DMS79 (cell line): ENCODE measurements at places on chromosomes 12 and 14.
A peak's percentile ranks its signal among the peaks of the same experiment; 100 is the strongest.

GRCh38 chr14:74038020-74038859 lies 19.1 kb downstream of the BBOF1 start:
- DNase-seq, result peak; percentile 43

DNA sequence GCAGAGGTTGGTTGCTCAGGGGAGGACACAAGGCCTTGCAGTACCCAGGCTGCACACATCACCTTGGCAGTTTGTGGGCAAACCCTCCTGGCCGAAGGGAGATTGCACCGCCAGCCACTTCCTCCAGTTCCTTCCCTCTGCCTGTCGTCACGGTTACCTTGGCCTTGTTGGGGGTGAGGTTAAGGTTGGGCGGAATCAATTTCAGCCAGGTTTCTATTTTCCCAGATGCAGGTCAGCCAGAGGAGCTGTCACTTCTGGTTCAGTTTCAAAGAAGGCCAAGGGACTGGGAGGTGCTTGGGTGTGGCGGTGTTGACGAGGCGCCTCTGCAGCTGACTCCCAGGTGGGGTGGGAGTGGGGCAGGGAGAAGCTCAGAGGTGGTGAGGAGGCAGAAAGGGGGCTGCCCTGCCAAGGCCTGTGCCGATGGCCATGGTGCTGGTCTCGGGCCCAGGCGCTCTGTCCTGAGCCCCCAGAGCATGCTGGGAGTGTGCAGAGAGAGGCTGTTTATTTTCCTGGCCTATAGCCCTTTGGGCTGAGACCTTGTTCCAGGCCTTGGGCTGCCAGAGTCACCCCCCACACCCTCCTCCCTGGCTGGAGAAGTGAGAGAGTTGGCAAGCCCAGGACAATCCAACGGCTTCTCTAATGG lies 31.4 kb downstream of the JDP2 start:
- no peak for DNase-seq

DNA sequence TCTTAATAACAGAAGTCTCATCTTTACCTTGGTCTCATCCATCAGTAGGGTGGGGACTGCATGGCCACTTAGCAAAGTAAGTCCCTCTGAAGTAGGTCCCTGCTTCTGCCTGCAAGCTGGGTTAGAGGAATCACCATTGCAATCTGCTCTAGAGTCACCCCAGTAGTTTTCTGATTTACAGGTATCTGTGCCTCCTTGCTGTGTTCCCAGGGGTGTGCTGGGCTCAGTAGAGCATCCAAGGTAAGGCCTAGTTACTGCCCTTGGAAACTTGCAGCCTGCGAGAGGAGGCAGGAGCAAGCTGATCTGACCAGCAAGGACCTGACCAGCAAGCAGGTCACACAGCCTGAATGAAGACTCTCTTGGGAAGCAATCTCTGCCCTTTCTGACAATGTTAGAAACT lies 160.8 kb upstream of the GSC start:
- DNase-seq, result no peak

- DNase-seq, result no peak
Measured at GRCh38 chr12:1946296-1946695, 27.8 kb upstream of the CACNA2D4 start.

DNA sequence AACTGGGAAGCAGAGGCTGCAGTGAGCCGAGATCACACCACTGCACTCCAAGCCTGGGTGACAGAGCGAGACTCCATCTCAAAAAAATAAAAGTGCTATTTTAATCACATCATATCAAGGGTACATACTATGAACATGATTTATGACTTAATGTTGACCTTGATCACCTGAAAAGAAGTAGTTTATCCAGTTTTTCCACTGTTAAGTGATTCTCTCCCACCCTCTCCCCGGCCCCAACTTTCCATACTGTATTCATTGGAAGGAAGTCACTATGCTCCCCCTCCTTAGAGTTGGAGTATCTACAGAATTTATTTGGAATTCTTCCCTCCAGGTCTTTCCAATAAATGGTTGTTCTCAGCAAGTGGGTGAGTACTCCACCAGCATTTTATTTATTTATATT lies 3.0 kb upstream of the PRMT5 start:
- no peak for DNase-seq

GRCh38 chr12:11687528-11687927 lies 38.1 kb downstream of the ETV6 start:
- no peak for DNase-seq

DNA sequence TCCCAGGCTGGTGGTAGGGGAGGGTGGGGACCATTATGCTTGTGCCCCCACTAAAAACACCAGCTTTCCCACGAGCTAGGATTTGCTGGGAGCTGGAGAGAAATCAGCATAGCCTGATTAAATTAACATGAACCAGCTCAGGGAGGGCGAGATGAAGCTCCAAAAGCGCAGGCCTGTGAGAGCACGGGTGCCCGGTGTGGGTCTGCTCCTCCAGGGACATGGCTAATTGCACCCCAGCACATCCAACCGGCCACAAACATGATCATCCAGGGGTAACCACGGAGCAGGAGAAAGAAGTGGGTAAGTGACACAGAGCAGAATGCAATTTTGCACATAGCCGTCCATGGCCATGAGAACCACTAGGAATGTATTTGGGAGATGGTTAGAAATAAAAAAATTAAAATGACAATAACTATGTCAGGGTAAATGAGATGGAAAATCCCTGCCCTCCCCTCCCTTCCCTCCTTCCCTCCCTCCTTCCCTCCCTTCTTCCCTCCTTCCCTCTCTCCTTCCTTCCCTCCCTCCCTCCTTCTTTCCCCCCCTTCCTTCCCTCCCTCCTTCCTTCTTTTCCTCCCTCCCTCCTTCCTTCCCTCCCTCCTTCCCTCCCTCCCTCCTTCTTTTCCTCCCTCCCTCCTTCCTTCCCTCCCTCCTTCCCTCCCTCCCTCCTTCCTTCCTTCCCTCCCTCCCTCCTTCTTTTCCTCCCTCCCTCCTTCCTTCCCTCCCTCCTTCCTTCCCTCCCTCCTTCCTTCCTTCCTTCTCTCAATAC lies 26.9 kb downstream of the CLMN start:
- no peak for DNase-seq

DNA sequence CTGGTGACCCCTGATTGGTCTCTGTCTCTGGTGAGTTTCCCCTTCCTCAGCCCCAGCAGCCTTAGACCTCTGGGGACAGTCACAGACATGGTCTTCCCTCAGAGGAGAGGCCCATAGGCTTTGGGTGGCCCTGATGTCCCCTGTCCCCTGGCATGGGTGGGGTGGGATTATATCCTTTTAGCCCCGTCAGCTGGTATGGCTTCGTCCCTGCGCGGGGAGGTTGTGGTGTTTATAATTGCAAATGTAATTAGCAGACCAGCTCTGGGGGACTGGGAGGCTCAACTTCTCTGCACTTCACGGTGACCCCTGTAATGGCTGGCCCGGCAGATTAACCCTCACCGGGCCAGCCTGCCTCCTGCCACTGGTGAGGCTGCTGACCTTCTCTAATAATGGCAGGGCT lies 5.1 kb downstream of the ESRRB start:
- DNase-seq, result no peak

- no peak for DNase-seq
Measured at GRCh38 chr12:70759161-70759918, 122.1 kb upstream of the PTPRB start.

- no peak for DNase-seq
Measured at GRCh38 chr14:64825509-64825908, 54.2 kb downstream of the SPTB start.

- no peak for DNase-seq
Measured at GRCh38 chr12:52924764-52925716, 20.2 kb upstream of the KRT8 start.

- no peak for DNase-seq
Measured at GRCh38 chr12:75455839-75456238, 24.7 kb upstream of the GLIPR1 start.

GRCh38 chr14:64974563-64974962 lies 2.4 kb upstream of the RAB15 start:
- DNase-seq, result no peak

- no peak for DNase-seq
Measured at GRCh38 chr14:93525696-93526451, 95.1 kb downstream of the UNC79 start.

DNA sequence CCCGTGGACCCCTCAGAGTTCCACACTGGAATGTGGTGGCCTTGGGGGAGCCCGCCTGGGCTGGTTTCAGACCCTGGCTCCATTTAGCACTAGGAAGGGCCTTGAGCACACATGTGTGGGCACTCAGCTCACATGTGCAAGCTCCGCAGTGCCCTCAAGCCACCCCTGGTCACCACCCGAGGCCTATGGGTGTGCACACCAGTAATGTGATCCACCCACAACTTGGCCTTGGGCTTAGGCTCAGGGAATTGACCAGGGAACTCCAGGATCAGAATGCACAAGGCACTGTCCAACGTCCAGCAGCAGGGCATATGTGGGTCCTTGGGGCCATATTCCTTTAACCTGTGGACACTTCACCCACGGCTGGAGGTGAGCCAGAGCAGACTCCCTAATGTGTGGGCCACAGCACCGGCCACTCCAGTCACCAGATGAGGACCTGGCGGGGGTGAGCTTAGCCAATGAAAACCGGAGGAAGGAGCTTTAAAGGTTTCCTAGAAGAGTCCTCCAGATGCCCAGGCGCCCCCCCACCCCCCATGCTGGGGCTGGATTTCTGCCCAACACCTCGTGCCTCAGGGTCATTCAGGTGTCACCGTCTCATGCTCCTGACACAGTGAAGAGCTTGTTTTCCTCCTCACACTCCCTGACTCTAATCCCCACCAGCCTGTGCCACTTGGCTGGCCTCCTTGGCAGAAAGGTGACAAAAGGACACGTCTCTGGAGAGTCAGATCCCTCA lies 209.2 kb downstream of the ZFP36L1 start:
- DNase-seq, result peak; percentile 78

GRCh38 chr14:90235179-90235976 lies 21.0 kb upstream of the PSMC1 start:
- no peak for DNase-seq

- no peak for DNase-seq
Measured at GRCh38 chr14:103427485-103428443, 42.5 kb downstream of the MARK3 start.

DNA sequence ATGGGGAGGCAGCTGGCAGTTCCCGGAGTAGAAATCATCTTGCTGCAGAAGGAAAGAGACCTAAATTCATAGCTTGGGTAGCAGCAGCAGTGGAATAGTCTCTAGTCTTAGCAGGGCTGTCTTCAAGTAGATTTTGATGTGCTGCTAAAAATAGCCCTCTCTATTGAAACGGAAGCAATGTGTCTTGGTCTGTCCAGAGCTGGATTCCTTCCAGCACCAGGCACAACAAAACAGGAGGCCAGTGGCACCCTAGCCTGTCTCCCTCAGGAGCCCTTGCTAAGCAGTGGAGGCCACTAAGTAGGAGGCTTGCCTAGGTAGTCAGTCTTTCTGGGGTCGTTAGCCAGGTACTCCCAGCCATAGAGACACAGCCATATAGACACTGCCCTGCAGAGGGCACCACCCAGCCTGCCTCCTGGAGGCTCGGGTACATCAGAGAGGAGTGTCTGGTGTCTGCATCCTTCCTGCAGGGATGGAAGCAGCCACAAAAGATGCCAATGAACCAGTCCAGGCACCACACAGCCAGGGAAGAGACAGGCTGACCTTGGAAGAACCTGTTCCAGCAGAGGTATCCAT lies 97.5 kb downstream of the CRACR2A start:
- no peak for DNase-seq

- no peak for DNase-seq
Measured at GRCh38 chr14:99383472-99384449, 96.9 kb downstream of the SETD3 start.

DNA sequence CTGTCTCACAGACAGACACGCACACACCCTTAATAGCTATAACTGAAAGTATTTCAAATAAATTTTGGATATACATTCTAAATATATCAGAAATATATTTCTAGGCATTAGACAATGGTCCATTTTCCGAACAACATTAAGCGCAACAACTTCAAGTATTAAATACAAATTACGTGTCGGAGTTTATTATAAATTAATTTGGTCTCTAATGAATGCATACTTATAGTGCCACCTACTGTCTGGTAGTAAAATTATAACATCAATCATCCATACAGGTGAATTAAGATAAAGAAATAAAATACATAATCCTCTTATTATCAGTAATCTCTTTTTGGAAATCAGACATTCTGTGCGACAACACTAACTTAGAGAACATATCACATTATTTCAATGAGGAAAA lies 27.2 kb upstream of the CMAS start:
- DNase-seq, result no peak

GRCh38 chr14:77151918-77152588 lies 10.5 kb upstream of the ZDHHC22 start:
- peak; percentile 68 for DNase-seq

DNA sequence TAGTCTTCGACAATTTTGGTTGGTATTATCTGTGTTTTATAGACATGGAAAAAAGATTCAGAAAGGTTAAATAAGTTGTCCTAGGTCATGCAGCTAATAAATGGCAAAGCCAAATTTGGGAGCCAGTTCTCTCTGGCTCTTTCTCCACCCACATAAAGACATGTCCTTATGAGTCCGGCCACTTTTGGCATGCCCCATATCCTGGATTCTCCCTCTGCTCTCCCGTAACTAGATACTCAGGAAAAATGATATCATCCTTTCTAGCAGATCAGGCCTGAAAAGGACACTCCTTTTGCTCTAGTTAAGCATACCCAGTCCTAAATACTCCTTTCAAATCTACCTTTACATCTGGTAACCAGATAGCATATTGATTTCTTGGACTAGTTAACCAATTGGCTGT lies 64.4 kb downstream of the TTLL5 start:
- no peak for DNase-seq

GRCh38 chr12:6058481-6059161 lies 65.8 kb downstream of the VWF start:
- DNase-seq, result no peak

DNA sequence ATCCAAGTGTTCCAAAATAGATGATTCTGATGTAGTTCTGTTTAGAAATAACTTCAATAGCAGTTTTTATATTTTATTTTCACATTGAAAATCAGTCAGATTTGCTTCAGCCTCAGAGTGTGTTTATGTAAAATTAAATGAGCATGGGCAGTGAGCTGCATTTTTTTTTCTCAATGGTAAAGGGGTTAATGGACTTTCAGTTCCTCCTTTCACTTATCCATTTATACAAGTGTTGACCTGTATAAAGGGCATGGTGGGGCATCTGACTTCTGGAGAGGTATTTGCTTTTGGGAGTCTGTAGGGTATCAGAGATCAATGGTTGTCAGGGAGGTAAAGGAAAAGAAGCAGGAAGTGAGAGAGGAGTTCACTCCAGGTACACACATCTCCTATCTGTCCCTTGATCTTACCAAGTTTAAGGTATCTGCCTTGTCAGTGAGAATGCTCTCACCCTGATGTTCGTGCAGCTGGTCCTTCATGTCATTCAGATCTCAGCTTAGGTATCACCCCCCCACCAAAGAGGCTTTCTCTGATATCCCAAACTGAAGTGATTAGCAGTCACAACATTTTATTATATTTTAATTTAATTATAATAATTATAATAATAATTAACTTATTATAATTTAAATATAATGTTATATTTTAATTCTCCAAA lies 181.6 kb upstream of the LMNTD1 start:
- no peak for DNase-seq

GRCh38 chr14:98704441-98704840 lies 567.6 kb downstream of the BCL11B start:
- DNase-seq, result no peak

- no peak for DNase-seq
Measured at GRCh38 chr12:115306380-115306779, 622.4 kb upstream of the TBX3 start.

GRCh38 chr14:86299994-86300393 lies 770.0 kb downstream of the FLRT2 start:
- DNase-seq, result no peak

GRCh38 chr12:55733858-55734257 lies 5.0 kb upstream of the CD63 start:
- DNase-seq, result no peak

- peak; percentile 18 for DNase-seq
Measured at GRCh38 chr12:94150240-94151121, 2.1 kb downstream of the PLXNC1 start.
